ENCODE measurements at places on chromosomes 3 and 15.

DNA sequence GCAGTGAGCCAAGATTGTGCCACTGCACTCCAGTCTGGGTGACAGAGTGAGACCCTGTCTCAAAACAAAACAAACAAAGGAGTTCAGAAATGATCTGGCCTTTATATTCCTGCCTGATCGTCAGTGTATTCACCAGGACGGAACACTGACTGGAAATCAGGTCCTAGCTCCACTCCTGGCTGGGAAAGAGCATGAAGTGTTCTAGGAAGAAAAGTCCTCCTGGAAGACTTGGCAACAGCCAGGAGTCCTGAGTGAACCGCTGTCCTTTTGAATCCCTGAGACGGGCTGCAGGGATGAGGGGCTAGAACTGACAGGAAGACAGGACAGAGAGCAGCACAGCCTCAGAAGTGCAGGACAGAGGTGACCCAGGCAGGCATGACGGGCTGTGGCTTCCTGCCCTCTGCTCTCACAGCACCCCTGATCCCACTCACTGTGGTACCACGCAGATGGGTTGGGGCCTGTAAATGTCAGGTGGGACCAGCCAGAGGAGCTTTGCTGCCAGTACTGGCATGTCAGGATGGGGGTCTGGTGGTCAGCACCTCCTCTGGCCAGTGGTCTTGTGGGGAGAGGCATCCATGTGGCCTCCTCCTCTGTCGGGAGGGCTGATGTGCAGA is 23.5 kb downstream of the FAN1 start:
- no peak for DNase-seq

DNA sequence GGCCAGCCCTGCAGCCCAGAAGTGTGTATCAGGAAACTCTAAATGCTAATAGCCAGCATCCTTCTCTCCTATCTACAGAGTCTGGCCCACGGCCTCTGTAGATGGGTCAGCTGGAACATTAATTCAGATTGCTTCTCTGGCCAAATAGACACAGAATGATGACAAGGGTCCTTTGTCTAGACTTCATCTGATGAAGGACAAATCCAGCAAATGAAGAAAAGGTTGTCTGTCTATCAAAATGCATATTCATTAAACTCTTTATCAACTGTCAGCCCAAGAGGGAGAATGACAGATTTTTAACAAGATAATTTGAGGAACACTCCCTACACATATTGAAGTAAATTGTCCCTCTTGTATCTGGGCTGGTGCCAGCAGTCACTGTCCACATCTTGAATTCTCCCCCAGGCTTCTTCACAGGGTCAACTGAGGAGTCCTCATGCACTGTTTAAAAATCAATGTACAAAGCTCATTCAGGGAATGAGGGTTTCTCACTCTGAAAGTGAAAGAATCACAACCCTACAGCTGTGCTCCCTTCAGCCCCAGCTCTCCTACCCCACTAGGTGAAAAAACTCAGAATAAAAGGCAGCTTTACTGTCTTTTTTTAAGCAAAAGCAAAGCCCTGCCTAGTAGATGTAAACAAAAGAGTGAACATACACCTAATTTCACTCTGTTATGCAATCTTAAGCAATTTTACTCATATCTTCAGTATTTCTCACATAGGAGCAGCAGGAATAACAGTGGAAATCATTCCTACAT is 507.7 kb downstream of the IGSF11 start:
- DNase-seq = no peak

DNA sequence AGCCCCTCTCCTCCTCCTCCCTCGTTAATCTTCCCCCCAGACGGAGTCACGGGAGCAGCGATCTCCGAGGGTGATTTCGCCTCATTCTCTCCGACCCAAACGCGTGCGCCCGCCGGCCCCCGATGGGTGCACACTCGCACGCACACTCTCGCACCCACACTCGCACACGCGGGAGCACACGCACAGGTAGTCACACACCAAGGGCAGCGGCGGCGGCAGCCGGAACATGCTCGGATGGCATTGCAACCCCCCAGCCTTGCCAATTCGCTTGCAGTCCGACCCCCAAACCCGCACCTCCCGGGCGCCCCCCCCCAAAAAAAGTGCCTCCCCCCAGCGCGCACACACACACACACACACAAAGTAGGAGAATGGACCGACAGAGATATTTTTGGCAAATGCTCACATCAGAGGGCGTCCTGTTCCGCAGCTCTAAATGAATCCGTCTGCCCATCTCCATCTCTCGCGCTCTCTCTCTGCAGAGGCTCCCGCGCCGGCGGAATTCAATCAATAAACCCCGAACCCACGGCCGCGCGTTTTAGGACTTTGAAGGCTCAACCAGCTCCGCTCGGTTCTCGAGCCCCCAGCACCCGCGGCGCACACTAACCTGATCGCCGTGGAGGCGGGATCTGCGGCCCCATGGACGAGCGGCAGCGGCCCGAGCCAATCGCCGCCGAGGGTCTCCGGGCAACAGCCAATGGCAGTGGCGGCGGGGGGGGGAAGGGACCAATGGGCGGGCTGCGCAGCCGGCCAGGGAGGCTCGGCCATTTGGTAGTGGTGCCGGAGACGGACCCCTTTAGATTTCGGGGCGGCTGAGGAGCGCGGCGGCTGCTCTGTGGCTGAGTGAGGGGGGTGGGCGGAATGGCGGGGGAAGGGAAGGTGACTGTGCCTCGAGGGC is at the start of gene ANP32A:
Gene ANP32A, minus strand, starts transcription at position 601 of the 895 bp plus-strand sequence. Its CDS starts 144 bp downstream, at position 457.
- peak; percentile 100 for DNase-seq

DNA sequence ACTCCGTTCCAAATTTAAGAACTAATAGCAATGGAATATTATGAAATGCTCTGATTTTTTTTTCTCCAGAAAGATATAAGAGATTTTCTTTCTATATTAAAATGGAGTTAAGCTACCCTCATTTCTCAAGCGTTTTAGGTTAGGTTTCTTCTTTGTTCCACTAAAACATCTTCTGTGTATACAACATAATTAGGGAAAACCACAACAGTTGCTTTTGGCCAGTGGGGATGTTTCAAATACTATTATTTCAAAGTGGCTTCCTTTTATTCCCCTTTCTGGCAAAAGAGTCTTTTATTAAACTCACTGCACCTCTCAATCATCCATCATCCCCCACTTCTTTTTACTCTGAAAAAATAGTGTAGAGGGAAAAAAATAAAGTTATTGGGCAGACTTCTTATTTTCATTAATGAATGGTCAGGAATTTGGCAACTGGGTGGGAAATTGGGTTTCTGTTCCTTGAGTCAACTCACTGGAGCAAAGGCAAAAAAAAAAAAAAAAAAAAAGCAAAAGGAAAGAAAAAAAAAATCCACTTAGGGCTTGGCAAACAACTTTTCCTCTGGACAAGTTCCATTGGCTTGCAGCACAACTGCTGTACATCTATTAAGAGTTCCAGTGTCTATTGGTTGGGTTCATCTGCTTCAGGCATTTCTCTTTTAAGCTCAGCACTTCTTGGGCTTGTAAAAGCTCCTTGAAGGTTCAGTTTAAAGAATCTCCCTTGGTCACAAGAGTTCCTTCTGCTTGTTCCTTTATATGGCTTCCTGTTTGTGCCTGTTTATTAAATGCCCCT is 963.4 kb downstream of the ROBO1 start:
- no peak for DNase-seq

- DNase-seq = peak; percentile 74
These were observed 213.2 kb upstream of the PFN2 start for GRCh38 chr3:150183678-150184425.

DNA sequence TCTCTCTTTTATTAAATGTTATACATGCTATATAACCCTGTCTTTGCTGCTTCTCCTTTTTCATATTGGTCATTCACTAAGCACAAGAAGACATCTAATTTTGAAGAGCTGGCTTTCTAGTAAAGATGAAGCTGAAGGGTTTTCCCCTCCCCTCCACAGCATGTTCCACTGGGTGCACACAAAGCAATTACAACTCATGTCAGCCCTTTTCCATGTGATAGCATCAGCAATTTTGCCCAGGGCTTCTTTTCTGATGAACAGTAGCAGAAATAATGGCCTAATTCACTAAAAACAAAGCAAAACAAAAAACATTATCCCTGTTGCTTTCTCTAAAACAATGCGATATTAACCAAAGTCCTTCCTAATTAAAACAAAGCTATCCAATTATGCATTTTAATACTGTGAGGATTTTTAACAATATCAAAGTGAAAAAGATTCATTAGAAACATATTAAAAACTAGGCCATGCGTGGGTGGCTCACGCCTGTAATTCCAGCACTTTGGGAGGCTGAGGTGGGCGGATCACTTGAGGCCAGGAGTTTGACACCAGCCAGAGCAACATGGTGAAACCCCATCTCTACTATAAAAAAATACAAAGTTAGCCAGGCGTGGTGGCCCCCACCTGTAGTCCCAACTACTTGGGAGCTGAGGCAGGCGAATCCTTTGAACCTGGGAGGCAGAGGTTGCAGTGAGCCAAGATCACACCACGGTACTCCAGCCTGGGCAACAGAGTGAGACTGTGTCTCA is 12.2 kb upstream of the PIK3R4 start:
- no peak for DNase-seq

DNA sequence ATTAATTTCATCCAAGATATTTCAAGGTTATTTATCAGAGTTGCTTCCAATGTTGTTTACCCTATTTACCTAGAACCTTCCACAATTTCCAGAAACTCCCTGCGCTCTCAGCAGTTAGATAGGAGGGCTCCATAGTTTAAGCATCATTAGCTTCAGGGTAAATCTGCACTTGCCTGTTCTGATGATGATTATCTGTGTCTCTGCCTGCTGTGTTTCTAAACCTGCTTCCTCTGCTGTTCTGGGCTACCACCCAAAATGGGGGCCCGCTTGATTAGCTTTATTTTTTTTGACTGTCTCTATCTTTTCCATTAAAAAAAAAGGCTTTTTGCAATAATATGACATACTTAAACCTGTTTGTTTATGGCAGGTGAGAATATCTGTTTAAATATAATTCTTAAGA is 472.4 kb downstream of the DIPK2A start:
- DNase-seq = no peak

GRCh38 chr3:46693038-46693891 is at the start of gene ALS2CL:
ALS2CL (minus strand) TSS chr3:46693679; CDS start chr3:46689440, 4,239 bp downstream.
- DNase-seq = peak; percentile 55

DNA sequence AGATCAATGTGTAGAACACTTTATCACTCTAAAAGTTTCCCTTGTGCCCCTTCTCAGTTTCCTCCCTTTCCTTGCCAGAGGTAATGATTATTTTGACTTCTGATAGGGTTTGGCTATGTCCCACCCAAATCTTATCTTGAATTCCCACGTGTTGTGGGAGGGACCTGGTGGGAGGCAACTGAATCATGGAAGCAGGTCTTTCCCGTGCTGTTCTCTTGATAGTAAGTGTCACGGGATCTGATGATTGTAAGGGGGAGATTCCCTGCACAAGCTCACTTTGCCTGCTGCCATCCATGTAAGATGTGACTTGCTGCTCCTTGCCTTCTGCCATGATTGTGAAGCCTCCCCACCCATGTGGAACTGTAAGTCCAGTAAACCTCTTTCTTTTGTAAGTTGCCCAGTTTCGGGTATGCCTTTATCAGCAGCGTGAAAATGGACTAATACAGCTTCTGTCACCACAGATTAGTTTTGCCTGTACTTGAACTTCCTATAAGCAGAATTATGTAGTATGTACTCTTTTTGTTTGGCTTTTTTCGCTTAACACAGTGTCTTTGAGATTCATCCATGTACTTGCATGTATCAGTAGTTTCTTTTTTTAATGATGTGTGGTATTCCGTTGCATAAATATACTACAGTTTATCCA is 7.2 kb downstream of the FEM1B start:
- no peak for DNase-seq

- no peak for DNase-seq
These were observed 2.9 kb upstream of the USP50 start for GRCh38 chr15:50549326-50549725.

DNA sequence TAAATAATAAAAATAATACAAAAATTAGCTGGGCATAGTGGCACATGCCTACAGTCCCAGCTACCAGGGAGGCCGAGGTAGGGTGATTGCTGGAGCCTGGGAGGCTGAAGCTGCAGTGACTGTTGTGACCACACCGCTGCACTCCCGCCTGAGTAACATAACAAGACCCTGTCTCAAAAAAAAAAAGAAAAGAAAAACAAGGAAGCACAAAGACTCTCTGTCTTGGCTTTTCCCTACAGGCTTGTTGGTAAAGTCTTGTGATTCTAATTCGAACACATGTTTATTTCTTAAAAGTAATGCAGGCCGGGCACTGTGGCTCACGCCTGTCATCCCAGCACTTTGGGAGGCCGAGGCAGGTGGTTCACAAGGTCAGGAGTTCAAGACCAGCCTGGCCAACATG is 60.1 kb downstream of the CAPN3 start:
- no peak for DNase-seq

- no peak for DNase-seq
These were observed 230.8 kb upstream of the ZNF717 start for GRCh38 chr3:76016111-76016510.

GRCh38 chr15:28228096-28228495 is 93.9 kb downstream of the HERC2 start:
- no peak for DNase-seq

DNA sequence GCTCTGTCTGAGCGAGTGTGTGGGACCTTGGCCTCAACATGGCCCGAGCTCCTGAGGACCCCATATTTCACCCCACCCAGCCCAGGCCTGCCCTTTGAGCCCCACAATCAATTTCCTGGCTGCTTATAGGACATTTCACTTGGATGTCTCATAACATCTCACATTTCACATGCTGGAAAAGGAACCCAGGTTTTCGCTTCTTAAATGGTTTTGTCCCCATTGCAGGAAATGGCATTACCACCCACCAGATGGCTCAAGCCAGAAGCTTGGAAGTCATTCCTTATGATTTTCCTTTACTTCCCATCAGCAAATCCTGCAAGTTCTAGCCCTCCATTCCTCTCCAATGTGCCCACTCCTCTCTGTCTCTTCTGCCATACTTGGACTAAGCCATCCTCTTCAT is 14.9 kb downstream of the ITGA11 start:
- no peak for DNase-seq

GRCh38 chr3:19146685-19147650 is 1.3 kb upstream of the KCNH8 start:
- DNase-seq = peak; percentile 93

- no peak for DNase-seq
These were observed 19.2 kb downstream of the RBP2 start for GRCh38 chr3:139457066-139457465.

DNA sequence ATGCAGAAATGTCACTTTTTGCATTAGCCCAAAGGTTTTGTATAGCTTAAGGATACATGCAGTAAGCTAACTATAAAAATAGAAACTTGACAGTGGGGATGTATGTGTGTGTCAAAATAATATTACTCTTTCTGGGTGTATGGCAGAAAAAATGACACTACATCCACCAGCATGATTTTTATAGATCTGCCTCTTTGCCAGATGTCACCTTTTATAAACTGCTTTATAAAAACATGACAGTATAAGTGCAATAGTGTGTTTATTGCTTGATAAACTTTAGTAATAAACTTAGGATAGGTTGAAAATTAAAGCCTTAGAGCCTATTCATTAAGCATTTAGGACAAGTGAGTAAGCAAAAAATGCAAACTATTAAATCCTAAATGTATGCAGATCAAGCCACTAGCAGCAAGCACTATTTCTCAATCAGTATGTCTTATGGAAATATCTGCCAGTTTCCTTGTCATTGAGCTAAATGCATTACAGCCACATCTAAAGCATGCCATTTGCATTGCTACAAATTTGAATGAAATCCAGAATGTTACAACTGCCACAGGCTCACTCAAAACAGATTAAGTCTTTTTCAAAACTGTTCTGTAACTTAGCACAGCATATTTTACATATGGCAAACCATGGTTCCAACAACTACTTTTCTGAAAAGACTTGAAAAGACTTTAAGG is 935.0 kb downstream of the FHIT start:
- DNase-seq = no peak
